ENCODE measurements at places on chromosomes 16 and 17.

- no peaks in the 10 kb centered on the region for H3K27me3 ChIP-seq
- H3K27ac ChIP-seq, result no peak overlapping the region
- DNase-seq, result no peak
- H3K4me3 ChIP-seq, result no peak overlapping the region
- H3K36me3 ChIP-seq, result no peaks in the 10 kb centered on the region
Observed at GRCh38 chr16:30946671-30947540, 2.0 kb upstream of the ORAI3 start.

DNA sequence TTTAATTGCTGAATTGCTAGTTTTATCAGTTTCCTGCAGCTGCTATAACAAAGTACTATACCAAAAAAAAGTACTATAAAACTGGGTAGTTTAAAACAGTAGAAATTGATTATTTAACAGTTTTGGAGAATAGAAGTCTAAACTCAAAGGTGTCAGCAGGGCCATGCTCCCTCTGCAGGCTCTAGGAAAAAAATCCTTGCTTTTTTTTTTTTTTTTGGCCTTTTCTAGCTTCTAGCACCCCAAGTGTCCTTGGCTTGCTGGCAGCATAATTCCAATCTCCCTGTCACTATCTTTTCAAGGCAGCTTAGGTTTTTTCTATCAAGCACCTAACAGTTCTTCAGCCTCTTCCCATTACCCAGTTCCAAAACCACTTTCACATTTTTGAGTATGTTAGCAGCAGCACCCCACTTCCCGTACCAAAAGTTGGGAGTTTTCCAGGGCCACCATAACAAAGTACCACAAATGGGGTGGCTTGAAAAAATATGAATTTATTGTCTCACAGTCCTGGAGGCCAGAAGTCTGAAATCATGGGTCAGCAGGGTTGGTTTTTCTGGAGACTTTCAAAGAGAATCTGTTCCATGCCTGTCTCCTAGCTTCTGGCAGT, 37.4 kb downstream of the BPTF start:
- DNase-seq, result no peak
- H3K27ac ChIP-seq, result no peak overlapping the region
- H3K4me3 ChIP-seq, result no peak overlapping the region

DNA sequence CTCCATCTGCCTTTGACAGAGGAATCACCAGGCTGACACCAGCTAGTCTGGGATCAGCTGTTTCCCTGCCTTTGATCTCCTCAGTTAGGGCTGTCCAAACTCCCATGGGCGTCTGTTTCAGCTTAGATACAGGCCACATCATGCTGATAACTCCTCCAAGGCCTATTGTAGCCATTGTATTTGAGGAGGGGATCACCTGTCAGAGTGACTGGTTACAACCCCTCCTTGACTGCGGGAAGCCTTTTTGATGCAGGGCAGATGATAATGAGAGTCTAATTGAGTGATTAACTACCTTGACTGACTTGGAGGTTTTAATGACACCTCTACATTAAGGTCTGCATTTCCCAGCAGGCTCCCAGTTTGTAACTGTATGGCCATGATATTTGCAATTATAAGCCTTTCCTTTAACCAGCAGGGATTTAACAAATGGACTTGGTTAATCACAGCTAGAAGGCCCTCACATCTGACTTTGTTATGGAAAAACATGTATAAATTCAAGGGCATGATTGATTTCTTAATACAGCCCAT, 863.5 kb downstream of the KCNJ2 start:
- H3K4me1 ChIP-seq, result no peaks in the 10 kb centered on the region
- no peak overlapping the region for H3K4me3 ChIP-seq
- no peak overlapping the region for H3K27ac ChIP-seq
- no peak for DNase-seq
- H3K27me3 ChIP-seq, result no peaks in the 10 kb centered on the region

DNA sequence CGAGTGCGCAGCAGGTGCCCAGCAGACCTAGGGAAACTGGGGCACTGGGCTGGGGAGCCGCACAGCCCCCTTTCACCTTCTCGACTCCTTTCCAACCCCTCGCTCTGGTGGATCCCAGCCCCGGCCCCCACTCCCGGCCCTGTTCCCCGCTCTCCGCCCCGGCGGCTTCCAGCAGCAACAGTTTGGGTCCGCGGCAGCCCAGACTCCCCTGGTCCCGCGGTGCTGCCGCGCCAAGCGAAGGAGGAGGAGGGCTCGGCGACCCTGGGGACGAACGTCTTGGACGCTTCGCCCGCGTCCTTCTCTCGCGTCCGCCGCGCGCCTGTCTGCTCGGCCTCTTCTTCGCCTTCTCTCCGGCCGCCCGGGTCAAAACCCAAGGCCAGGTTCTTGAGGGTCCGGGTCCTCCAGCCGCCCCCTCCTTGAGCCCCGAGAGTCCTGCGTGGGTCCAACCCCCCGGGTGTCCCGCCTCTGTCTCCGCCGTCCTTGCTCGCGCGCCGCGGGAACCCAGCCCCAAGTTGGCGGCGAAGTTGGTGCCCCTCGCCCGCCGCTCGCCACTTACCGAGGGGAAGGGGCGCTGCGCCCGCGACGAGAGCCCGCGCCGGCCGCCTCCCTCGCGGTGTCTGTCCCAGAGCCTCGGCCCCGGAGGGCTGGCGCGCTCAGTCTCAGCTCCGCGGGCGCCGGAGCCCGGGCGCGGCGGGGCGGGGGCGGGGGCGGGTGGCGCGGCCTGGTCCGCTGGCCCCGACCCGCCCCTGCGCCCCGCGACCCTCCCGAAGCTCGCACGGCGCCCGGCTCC, 1.4 kb upstream of the GRIN2C start:
- no peaks in the 10 kb centered on the region for H3K36me3 ChIP-seq
- no peak overlapping the region for H3K27ac ChIP-seq
- peaks cover 18% of the 10 kb centered on the region for H3K27me3 ChIP-seq
- no peaks in the 10 kb centered on the region for H3K4me1 ChIP-seq
- no peak for DNase-seq

DNA sequence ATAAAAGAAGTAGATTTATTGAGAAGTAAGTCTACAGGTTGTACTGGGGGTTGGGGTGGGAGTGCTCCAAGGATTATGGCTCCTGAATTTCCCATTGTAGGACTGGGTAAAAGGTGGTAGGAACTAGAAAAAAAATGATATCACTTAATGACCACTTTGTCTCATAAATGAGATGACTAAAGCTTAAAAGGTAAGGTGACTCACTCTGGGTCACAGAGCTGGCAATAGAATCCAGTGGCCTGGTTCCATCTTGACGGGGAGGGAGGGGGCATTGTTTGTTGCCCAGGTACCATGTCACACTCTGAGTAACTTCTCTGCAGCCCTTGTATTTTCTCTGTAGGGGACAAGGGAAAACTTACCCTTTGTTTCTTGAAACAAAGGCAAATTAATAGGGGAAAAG, 126.1 kb downstream of the PITPNC1 start:
- no peak overlapping the region for H3K27ac ChIP-seq
- H3K36me3 ChIP-seq, result no peaks in the 10 kb centered on the region
- H3K4me3 ChIP-seq, result no peak overlapping the region
- H3K4me1 ChIP-seq, result no peaks in the 10 kb centered on the region
- H3K27me3 ChIP-seq, result no peaks in the 10 kb centered on the region
- no peak for DNase-seq

DNA sequence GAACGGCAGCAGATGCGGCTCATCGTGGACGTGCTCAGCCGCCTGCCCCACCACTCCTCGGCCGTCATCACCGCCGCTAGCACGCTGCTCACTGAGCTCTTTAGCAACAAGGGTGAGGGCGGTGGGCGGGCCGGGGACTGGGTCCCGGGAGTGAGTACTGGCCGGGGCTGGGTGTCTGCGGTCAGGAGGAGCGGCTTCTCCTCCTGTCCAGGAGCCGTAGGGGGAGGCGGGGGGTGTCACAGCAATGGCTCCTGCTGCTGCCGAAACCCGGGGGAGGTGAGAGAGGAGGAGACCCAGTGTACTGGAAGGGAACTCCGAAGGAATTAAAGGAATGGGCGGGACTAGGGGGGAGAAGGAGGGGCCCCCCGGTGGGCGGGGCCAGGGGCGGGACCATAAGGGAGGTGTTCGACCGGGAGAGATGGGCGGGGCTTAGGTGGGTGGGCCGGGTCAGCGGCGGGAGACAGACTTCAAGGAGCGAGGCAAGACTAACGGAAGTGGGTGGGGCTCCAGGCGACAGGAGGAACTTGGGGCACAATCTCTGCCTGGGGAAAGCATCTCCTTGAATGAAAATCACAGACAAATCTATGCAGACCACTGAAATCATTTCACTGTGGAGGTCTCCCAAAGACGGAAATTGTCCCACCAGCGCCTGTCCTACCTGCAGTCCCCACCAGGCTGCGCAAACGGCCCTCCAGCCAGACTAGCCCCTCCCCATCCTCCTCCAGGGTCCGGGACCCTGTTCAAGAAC, 2.4 kb downstream of the NAGS start:
- H3K4me3 ChIP-seq, result peak overlapping the region; percentile 45
- no peaks in the 10 kb centered on the region for H3K4me1 ChIP-seq
